Smooth muscle cell of trachea (primary cell): ENCODE measurements at places on chromosomes 12 and 14. TPM values are rescaled to one million over a fixed set of nuclear protein-coding genes. Genes with fewer than 3 reads are reported as not detected.

The ASPG gene
- total RNA-seq = not detected in 2 replicates

The CLEC2D gene
- total RNA-seq = 2.3 and 4.1 TPM in 2 replicates

The CCDC196 gene
- total RNA-seq = not detected in 2 replicates

The TCTN2 gene
- total RNA-seq = 10.8 and 12.4 TPM in 2 replicates
